ENCODE measurements at places on chromosomes 2 and 18.
A peak's percentile ranks its signal among the peaks of the same experiment; 100 is the strongest.

DNA sequence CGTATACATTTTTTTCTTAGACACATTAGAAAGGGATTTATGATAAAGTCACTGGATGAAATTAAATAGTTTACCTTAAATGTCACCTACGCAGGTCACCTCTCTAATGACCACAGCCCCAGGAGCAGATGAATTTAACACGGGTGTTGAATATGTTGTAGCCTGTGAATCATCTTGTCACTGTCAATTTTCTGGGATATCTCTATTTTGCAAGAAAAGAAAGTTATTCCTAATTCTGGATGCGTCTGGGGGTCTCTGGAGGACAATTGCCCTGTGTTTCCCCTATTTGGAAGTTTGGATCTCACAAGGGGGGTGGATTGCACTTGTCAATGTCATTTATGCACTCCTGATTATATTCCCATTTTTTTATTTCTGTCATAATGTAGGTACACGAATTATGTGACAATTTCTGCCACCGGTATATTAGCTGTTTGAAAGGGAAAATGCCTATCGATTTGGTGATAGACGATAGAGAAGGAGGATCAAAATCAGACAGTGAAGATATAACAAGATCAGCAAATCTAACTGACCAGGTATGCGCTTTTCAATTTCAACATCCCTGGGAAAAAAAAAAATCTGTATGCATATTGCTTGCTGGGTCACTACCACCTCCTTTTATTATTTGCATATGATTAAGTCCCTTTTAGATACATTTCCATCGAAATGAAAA is 7.7 kb downstream of the MEIS1 start:
- DNase-seq: no peak

DNA sequence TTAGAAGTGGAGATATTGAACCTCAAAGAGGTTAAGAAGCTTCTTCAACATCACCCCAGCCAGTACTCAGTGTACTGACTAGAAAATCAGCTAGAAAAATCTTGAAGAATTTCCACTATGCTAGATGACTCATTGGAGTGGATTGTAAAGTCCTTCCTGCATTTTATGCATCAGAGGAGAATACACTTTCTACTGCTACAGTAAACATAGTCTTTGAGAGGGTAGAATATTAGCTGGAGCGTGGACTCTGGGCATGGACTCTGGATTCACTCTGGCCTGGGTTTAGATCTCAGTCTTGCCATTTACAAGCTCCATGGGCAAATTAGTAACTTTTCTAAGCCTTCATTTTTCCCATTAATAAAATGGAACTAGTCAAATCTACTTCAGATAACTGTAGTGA is 215.9 kb downstream of the IRS1 start:
- no peak for DNase-seq

DNA sequence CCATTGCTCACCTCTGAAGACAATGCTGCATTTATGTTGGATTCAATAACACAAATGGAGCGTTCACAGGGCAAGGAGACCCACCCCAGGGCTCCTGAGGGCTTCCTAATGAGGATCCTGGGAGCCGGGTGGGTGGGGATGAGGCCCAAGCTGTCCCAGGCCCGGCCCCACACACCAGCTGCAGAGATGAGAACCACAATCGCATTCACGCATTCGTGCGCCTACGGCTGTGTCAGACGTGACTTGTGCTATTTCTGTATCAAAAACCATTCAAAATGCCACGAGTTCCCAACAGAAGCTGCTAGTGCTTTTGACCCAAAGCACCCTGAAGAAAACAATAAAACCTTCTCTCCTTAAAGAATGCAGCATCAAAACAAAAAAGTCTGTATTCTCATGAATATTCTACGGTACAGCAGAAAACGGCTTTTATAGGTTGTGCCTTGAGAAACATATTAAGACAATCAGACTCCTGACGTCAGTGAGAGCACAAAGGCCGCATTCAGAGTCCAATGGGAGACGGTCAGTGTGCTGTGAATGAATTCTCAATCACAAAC is 205.4 kb downstream of the HDAC4 start:
- DNase-seq: no peak

DNA sequence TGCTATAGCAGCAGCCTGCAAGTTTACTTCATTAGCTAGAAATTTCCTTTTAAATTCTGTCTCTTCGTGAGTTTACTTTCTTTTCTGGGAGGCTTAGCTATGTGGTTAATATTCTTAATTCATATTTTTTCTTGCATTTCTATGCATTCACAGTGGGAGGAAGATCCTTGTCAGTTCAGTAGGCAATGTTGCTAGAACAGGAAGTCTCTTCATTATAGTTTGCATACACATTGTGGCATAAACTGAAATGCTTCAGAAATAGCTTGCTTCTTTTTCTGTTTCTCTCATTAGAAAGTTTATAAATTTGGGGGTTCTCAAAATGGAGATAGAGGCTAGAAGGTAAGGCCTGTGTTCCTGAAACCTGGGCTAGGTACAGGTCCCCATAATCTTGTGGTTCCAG is 8.1 kb upstream of the ARHGAP15 start:
- DNase-seq: no peak

DNA sequence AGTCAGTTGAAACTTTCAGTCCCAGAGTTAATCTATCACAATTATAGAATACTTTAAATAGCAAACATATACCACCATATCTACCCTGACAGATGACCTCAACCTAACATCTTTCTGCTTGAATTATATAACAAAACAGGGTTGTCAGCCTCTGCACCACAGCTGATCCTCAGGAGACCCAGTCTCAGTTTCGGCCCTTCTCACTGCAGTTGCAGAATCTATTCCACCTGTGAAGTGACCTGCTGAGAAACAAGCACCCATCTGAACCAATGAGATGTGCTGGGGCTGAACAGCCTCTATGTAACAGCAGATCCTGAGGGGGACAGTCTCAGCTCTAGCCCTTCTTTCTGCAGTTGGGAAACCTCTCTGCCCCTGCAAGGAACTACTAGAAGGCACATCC is 567.6 kb downstream of the KCNJ3 start:
- DNase-seq: no peak

DNA sequence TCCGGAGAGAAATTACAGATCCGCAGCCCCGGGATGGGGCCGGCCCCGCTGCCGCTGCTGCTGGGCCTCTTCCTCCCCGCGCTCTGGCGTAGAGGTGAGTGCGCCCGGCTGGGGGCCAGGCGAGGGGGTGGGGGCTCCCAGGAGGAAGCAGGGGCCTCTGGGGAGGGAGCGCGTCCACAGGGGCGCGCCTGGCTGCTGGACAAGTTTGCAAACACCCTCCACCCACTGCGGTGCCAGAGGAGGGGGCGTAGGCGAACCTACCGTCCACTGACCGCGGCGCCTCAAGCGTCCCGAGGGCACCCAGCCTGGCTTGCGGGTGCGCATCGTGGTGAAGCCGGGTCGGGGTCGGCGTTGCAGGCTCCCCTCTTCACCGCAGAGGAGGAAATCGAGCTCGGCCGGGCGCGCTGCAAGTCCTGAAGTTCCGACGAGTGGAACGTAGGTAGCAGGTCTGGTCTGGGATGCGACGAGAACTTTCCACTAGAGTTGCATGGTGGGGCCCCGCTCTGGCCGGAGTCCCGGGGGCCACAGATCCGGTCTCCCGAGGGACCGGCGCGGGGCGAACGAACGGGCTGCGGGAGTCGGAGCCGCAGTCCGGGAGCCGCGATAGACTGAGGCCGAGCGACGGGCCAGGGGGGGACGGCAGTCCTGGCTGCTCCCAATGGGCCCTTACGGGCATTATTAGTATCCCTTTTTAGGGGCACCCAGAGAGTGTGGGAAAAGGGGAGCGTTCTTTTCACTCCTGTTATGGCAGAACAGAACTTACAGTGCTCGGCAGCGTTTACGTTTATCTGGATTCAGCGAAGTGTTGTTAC is 502 bp downstream of the MERTK start:
- DNase-seq: peak; percentile 22
